ENCODE measurements at places on chromosomes 12 and 14.

DNA sequence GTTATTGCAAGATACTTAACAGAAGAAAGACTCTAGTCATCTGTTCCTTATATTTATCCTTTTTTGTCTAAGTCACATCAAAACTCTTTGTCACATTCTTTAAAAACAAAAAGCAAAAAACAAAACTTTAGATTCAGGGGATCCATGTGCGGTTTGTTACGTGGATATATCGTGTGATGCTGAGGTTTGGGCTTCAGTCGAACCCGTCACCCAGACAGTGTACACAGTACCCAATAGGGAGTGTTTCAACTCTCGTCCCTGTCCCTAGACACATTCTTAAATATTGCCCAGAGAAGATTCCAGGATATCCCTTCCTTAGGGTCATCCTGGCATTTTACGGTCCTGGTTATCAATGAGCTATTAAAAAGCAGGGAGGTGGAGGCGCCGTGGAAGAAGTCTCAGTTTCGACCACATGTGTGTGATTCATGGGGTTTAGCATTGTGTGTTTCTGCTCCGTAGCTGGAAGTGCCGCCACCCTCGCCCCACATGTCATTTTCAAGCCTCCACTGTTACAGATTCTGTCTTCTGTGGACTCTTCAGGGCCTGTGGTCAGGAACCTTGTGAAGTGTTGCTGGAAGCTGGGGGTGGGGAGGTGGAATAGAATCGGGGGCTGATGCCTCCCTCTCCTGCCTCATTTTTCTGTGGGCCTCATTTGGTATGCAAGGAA, 19.9 kb downstream of the CCND2 start:
- DNase-seq = peak; percentile 75

- no peak for DNase-seq
Observed at GRCh38 chr14:68951800-68952530, 27.1 kb downstream of the ACTN1 start.

DNA sequence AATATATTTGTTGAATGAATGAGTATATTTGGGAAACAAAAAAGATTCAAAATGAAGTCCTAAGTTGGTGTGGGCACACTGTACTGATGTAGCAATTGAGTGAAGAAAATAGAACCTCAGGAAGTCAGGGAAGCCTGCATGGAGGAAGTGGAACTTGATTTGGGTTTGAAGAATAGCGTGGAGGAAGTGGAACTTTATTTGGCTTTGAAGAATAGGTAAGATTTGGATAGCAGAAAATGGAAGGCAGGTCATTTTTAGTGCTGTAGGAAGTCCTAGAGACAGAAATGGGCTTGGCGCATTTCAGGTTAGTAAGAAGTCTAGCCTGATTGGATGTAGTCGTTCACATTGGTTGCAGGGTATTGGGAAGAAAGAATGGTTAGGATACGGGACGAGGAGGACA, 5.4 kb downstream of the C12orf75 start:
- no peak for DNase-seq

DNA sequence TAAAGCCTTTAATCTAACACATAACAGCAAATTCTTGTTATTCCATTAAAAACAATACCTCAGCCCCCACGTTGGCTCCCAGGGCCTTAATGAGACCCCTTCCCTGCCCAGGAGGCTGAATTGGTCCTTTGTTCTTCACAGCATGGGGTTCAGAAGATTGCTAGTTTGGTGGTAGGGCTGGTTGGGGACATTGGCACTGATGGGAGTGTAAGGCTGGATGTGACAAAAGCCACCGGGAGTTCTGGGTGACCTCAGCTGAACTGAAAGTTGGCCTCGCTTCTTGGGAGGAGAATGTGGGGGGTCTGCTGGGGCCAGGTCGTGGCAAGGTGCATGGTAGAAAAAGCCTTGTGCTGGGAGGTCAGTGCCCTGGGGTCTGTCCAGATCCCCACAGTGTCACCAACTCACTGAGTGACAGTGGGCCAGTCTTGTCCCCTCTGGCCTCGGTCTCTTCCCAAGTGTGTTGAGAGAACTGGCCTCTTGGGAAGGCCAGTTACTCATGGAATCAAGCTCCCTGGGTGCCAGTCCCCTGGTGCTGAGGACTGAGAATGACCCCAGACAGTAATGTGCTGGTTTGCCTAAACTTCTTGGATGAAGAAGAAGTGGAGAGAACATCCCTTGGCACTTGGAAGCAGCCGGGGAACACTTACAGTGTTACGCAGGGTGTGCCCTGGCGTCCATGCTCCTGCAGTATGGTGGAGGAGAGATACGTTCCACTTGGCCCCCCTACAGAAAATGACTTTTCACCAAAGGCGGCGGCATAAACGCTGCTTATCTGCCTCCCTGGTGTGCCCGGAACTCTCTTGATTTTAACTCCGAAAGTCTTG, 283.7 kb upstream of the RTL1 start:
- DNase-seq = no peak

DNA sequence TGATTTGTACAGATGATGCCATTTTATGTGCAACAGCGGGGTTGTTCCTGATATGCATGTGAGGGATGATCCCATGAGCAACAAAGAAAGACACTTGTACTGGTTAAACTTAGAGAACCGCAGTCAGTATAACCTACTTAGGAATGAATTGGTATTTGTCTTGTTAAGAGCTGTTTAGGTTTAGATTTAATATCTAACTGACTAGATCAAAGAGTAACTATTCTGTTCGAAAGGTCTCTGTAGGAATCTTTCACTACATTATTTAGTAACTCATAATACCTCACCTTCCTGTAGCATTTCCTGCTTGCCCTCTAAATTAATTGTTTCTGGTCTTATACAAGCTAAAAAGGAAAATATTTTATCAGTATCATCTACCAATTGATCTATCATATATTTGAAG, 350.4 kb downstream of the TRHDE start:
- no peak for DNase-seq

- no peak for DNase-seq
Observed at GRCh38 chr12:84874825-84875139, 37.8 kb downstream of the SLC6A15 start.

DNA sequence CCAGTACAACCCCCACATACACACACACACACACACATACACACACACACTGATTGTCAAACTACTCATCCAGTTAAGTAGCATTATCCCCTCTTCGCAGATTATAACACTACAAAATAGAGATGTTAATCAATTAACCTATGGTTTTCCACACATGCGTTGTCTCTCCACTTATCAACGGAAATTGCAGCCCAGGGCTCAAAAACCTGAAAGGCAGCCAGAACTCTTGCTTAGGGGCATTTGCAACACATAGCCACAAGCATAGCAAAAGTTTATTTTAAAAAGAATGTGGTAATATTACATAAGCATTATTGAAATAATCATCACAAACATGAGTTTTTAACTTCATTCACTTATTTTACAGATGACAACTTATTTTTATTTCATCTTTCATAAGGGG, 265.8 kb downstream of the SLC16A7 start:
- no peak for DNase-seq

DNA sequence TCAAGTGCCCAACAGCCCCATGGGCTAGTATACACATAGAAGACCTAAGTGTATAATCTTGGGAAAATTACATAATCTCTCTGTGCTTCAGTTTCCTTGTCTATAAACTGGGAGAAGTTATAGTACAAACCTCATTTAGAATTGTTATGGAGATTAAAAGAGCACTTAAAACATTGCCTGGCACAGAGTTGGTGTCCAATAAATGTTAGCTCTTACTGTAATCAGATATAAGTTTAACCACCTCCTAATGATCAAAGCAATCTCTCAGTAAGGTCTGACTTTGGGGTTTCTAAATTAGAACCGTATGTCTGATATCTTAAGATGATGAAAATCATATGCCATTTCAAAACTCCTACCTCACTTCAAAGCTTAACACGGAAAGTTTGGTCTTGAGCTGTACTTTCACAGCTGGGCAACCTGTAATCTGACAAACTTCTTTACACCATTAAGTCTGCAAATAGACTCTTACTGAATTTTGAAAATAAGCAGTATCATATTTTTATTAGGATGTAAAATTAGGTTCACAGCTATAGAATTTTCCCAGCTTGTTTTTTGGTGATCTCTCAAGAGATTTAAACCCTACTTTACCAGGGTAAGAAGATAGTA, 58.6 kb upstream of the MYBPC1 start:
- DNase-seq = no peak

GRCh38 chr12:110282300-110282860, 1.3 kb downstream of the ATP2A2 start:
- DNase-seq = no peak

DNA sequence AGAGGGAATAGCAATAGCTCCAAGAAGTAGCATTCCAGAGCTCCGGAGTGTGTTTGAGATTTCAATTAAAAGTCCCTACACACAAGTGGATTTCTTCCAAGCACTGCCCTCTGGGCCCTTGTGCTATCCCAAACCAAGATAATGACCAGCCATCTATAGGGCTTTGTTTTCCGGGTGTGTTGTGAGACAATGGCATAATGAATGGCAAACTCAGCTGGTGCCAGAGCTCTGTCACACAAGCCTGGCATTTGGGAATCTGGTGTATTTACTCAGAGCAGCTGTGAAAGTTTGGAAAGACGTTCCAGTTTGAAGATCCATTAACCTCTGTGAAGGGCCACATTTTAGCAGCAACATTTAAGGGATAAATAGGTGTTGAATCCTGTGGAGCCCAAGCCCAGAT, 61.2 kb upstream of the TMTC2 start:
- no peak for DNase-seq

DNA sequence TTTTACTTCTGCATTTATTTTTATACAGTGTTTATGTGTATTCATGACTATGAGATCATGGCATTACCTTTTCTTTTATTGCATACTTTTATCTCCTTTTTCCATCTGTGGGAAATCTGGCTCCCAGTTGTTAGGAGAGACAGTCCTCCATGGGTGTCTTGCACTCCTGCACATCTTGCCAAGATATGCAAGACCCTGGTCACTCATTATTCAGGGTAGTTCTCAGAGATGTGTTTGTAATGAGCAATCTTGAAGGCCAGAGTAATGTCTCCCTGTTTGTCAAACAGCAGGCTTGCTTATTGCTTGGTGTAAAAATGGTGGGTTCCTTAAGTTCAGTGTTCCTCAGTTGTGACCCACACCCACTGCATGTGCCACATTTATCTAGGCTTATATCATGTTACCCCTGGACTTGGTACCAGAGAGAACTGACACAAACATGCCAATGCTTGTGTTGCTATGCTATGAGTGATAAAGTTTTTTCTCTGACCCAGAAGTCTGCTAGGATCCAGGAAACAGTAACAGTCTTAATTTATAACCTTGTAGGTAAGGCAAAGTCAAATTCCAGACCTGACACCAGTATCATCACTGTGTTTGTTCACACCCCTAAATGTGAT, 36.8 kb downstream of the PPHLN1 start:
- DNase-seq = no peak

DNA sequence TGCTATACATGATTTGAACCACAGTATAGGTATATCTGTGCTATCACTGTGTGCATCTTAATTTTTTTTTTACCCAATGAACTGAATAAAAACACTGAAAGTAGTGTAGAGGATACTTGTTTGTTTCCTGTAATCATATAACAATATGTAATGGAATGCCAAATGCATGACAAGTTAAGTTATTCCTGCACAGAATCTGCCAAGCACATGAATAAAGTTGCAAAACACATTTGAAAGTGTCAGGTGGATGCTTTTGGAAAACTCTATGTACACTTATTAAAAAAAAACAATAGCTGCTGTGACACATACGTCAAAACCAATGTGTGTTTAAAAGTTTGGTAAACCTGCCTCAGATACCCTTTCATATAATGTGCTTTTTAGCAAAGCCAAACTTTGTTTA, 1638.1 kb upstream of the SEL1L start:
- DNase-seq = no peak

All from activated CD8-positive, alpha-beta memory T cell treated with anti-CD3 and anti-CD28 coated beads for 24 hours (primary cell).